Subcutaneous adipose tissue (tissue), 4 donors: ENCODE measurements at places on chromosomes 12 and 14. TPM values are rescaled to one million over a fixed set of nuclear protein-coding genes. Genes with fewer than 3 reads are reported as not detected.

The KLRF1 gene
- total RNA-seq: 3.4 TPM

The KRT74 gene
- total RNA-seq: not detected

The STON2 gene
- total RNA-seq: 19.1 TPM

The ARF3 gene
- 58.4 TPM for total RNA-seq
